ENCODE measurements at places on chromosomes 1 and 21. TPM values are rescaled to one million over a fixed set of nuclear protein-coding genes. Genes with fewer than 3 reads are reported as not detected.
A peak's percentile ranks its signal among the peaks of the same experiment; 100 is the strongest.

DNA sequence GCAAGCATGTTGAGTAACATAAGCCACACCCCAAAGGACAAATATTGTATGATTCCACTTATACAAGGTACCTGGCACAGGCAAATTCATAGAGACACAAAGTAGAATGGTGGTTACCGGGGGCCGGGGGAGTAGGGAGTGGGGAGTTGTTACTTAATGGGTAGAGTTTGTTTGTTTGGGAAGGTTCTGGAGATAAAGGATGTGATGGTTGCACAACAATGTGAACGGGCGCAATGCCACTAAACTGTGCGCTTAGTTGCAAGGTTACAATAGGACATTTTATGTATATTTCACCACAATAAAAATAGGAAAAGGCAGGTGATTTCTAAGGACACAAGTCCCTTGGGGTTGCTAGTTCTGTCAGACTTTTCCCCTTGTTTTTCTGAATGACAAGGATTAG is 516.6 kb downstream of the KIF26B start:
- H3K27ac ChIP-seq: no peak overlapping the region
- DNase-seq: no peak
- H3K4me3 ChIP-seq: no peak overlapping the region
- no peaks in the 10 kb centered on the region for H3K36me3 ChIP-seq
- no peaks in the 10 kb centered on the region for H3K4me1 ChIP-seq

DNA sequence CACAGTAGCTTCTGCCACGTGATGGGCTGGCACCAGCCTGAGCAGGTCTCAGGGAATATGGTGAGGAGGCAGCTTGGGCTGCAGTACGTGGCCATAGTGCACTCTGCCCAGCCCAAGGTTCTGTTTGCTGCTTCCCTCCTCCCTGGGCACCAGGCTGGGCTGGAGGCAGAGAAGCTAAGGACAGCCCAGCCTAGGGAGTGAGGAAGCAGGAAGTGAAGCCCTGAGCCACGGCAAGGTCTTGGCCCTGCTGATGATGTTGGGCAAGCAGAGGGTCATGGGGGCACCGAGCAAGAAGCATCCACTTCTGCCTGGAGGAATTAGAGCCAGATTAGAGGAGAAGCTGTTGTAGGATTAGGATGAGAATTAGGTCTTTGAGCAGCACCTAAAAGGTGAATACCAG is 326.7 kb upstream of the VAMP3 start:
- no peak for DNase-seq
- H3K36me3 ChIP-seq: no peaks in the 10 kb centered on the region
- H3K4me1 ChIP-seq: peaks cover 3% of the 10 kb centered on the region
- H3K27me3 ChIP-seq: no peaks in the 10 kb centered on the region

The PGLYRP3 gene
- not detected for total RNA-seq

DNA sequence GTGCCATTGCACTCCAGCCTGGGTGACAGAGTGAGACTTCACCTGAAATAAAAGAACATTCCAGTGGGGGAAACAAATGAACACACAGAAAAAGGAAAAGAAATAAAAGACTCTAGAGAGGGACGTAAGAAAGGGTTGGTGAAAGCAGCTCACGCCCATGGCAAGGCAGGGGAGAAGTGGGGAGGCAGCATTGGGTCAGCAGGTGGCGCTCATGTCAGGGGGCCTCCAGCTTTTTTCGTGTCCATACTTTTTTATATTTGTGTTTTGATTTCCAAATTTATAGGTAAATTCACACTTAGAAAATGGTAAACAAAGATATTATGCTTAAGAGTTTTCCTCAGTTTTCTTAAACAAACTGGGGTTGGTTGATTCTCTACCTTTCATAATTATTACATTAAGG is 45.5 kb downstream of the VPS13D start:
- H3K27me3 ChIP-seq: no peaks in the 10 kb centered on the region
- H3K27ac ChIP-seq: no peak overlapping the region
- H3K36me3 ChIP-seq: peaks cover 46% of the 10 kb centered on the region
- peak; percentile 60 for DNase-seq

- H3K36me3 ChIP-seq: no peaks in the 10 kb centered on the region
- H3K4me1 ChIP-seq: peaks cover 33% of the 10 kb centered on the region
- no peak overlapping the region for H3K27ac ChIP-seq
- H3K4me3 ChIP-seq: peak overlapping the region; percentile 20
Measured at GRCh38 chr1:32876341-32877210, 5.9 kb upstream of the FNDC5 start.

DNA sequence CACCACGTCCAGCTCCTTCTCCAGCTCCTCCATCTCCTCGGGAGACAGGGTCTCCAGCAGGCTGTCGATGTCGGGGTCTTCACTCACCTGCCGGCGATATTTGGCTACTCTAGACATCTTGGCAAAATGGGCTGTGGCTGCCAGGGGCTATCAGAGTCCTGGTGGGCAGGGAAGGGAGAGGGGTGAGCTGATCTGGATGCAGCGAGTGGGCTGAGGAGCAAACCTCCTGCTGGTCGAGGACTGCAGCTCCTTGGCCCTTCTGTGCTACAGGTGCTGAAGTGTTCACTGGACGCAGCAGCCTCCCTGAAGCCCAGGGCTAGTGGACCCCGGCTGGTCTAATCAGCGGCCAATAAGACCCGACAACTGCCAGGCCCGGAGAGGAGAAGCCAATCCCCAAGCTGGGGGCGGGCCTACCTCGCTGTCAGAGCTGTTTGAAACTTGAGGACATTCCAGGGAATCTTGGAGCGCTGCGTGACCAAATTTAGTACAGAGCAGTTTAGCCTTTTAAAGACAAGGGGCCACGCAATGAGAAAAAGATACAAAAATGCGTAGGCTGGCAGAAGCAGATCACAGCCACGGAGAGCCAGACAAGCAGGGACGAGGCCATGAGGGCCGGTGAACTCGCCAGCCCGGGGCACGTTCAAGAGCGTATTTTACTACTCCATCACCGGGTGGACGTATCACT is at the start of gene LMOD1:
TSS of gene LMOD1 (minus strand) at position 325 of the 685 bp plus-strand sequence. CDS start at position 117, 208 bp downstream.
- peaks cover 40% of the 10 kb centered on the region for H3K4me1 ChIP-seq
- DNase-seq: peak; percentile 91
- peak within 1 kb of the TSS; percentile 82 for H3K4me3 ChIP-seq

GRCh38 chr1:147516157-147516917 is 25.0 kb upstream of the BCL9 start:
- H3K4me1 ChIP-seq: peaks cover 22% of the 10 kb centered on the region
- H3K36me3 ChIP-seq: peaks cover 10% of the 10 kb centered on the region
- DNase-seq: no peak
- no peak overlapping the region for H3K27ac ChIP-seq

DNA sequence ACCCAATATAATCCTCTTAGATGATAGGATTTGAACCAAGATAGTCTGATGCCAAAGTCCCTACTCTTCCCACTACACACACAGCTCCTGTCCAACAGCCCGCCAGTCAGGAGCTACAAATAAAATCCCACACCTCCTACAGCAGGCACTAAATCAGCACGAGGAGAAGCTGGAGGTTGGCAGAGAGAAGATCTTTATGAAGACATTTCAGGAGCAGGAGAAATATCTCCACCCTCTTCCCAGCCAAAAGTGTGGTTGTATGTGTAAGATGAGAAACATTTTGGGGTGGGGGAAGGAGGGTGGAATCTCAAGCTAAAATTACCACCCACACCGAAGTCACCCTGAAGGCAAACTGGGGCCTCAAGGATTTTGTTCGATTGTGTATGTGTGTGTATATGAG is 54.5 kb downstream of the PLXNA2 start:
- H3K27me3 ChIP-seq: no peaks in the 10 kb centered on the region
- H3K27ac ChIP-seq: no peak overlapping the region
- H3K4me1 ChIP-seq: no peaks in the 10 kb centered on the region
- no peak for DNase-seq
- H3K36me3 ChIP-seq: no peaks in the 10 kb centered on the region

GRCh38 chr1:233261695-233262094 is 33.8 kb downstream of the PCNX2 start:
- no peak for DNase-seq
- H3K27me3 ChIP-seq: no peaks in the 10 kb centered on the region
- H3K4me1 ChIP-seq: peaks cover 8% of the 10 kb centered on the region
- peak overlapping the region; percentile 69 for H3K27ac ChIP-seq

DNA sequence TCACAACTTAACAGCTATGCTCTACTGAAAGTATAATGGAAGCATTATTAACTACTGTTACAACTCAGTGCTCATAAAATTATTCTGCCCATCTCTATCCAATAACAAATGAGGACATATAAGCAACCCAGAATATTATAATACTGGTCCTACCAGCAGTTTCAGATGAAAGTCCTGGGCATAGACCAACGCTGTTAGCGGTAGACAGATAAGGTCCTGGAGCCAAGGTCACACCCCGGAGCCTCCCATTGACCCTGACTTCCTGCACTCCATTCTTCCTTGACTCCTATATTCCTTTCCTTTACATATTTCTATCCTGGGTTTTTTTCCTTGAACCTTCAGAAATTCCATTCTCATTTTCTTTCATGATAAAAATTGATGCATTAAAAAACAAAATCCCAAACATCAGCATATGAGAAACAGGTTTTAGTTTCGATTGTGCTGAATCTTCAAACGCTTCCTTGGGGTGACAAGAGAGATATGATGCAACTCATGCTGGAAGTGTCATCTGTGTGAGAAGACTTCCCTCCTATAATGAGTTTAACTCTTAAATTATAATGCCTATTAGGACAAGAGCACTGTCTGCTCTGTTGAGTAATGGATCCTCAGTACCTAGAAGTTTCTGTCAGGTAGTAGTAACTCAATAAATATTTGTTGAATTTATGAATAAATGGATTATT is 831.1 kb downstream of the LRRIQ3 start:
- no peaks in the 10 kb centered on the region for H3K36me3 ChIP-seq
- 0 out of 2 replicates have a peak, but pooled peaks cover 3% of the 10 kb centered on the region for H3K4me1 ChIP-seq
- DNase-seq: no peak
- H3K4me3 ChIP-seq: no peak overlapping the region

The KRTAP11-1 gene
- total RNA-seq: not detected

The PRAMEF7 gene
- total RNA-seq: not detected
